ENCODE measurements at places on chromosomes 11 and 22.
A peak's percentile ranks its signal among the peaks of the same experiment; 100 is the strongest.

- peak; percentile 9 for DNase-seq
These were observed 57.6 kb downstream of the TSPAN18 start for GRCh38 chr11:44784436-44784760.

- no peak for DNase-seq
These were observed 41.3 kb upstream of the TUB start for GRCh38 chr11:8039530-8040260.

DNA sequence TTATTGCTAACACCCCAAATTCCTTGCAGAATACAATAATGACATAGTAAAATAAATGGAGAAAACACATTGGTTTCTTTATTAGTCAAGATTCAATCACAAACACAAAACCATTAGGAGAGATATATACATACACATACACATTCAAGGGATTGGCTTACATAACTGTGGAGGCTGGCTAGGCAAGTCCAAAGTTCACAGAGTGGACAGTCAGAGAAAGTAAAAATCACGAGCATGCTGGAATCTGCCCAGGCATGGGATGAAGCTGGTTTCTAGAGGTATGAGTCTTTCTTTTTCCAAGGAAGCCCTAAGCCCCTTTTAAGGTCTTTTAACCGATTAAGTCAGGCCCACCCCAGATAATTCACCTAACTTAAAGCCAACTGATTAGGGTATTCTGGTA is 13.6 kb upstream of the OR56B1 start:
- no peak for DNase-seq

GRCh38 chr22:31103899-31104694 is 3.3 kb downstream of the SELENOM start:
- no peak for DNase-seq

- peak; percentile 42 for DNase-seq
These were observed 144.6 kb downstream of the NECTIN1 start for GRCh38 chr11:119584193-119585042.

- DNase-seq, result peak; percentile 96
These were observed at the start of gene CCDC86 for GRCh38 chr11:60841797-60842667. TSS of gene CCDC86 (plus strand) at chr11:60842113. CDS start at chr11:60842125, 12 bp downstream.

DNA sequence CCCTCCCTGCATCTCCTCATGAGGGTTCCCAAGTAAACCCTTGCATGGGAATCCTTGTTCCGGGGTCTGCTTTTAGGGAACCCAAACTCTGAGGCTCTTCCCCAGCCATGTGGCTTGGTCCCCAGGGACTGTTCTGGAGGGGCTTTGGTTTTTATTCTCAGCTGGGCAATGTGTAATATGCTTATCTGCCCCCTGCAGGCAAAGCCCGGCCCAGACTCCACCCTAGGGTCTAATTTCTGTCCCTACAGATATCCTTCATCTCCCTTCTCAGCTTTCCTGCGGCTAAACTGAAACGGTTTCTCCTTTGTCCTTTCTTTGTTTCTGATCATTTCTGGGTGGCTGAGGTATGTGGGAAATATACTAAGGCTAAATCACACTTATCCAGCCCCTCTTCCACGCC is 37.1 kb downstream of the TST start:
- DNase-seq, result no peak

DNA sequence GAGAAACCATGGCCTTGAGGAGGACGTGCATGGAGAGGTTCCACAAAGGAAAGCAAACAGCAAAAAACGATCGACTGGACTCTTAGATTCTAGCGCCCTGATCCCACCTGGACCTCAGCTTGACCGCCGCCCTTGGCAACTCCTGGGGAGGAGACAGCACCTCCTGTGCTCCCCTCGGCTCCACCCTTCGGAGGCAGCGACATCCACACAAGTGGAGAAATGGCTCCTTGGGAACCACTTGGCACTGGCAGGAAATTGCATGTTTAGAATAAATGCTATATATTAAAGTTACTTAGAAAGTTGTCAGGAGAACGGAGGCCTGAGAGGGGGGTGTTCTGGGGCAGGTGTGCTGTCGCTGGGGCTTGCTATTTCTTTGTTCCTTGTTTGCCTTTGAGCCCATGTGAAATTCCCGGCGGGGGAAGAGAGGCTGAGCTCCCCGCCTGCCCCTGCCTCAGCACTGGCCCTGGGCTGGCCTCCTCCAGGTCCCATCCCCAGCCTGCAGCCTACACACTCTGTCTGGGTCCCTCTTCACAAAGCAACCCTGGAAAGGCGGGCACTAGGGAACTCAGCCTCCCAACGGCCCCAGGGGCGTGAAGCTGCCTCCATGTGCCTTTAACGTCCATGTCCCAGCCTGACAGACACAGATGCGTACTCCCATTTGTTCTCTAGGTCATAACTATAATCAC is 395.3 kb downstream of the BRD1 start:
- no peak for DNase-seq

DNA sequence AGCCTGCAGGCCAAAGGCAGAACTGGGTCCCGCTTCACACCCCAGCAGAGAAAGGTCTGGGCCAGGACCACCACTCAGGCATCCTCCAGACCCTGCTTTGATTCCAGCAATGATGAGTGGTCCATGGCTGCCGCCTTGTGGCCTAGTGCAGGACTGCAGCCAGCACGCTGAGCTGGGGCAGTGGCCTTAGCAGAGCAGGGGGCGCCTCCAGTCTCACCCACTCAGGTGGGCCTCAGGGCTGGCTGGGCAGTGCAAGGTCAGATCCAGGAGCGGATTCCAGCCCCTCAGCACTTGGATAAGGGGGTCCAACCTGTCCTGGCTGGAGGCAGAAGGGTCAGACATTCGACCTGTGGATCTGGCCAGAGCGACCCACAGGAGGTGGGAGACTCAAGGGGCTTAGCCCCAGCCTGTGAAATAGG is 9.6 kb upstream of the PDE2A start:
- DNase-seq, result peak; percentile 42

DNA sequence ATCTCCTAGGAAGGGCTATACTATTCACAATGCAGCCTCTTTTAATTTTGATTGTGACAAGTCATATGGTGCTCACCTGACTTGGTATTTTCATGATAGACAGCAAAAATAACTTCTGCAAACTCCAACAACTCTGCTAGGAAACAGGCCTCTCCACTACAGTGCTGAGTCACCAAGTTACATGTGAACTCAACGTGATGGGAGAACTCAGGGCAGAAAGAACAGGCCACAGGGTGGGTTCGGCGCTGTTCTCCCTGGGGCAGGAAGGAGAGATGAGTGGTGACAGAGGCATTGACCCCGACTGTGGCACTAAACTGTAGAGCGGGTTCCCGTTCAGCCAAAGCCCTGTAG is 76.6 kb upstream of the UCP3 start:
- peak; percentile 75 for DNase-seq

GRCh38 chr22:48738204-48738980 is 1089.3 kb downstream of the BRD1 start:
- no peak for DNase-seq

- DNase-seq, result no peak
These were observed 15.3 kb downstream of the BPIFC start for GRCh38 chr22:32448980-32449379.

GRCh38 chr22:39917197-39917643 is 16.3 kb downstream of the GRAP2 start:
- no peak for DNase-seq

GRCh38 chr11:66562275-66562674 is 6.1 kb downstream of the CTSF start:
- DNase-seq, result no peak

- no peak for DNase-seq
These were observed 2.1 kb upstream of the OR4X1 start for GRCh38 chr11:48261600-48261999.

- peak; percentile 68 for DNase-seq
These were observed 55.7 kb downstream of the MYH9 start for GRCh38 chr22:36331912-36332622.

- no peak for DNase-seq
These were observed 444.4 kb downstream of the BUD13 start for GRCh38 chr11:116328391-116328790.

- no peak for DNase-seq
These were observed 75.0 kb downstream of the TIMP3 start for GRCh38 chr22:32876516-32876915.

GRCh38 chr11:70458736-70459135 is 60.4 kb downstream of the CTTN start:
- no peak for DNase-seq

DNA sequence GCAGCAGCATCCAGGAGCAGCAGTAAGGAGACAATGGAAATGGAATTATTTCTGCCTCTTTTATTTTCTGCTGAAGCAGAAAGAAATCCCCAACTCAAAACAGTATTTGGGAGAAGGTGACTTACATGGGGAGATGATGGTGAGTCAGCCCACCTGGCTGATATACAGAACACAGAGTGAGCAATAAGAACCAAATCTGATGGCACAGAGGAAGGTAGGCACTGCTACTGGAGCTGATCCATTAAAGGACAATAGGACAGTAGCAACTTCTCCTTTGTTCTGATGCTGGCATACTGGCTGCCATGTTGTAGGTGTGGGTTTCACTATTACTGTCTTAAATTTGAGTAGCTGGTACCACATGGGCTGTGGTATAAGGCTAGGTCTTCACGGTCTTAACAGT is 45.2 kb downstream of the CLPB start:
- no peak for DNase-seq

GRCh38 chr11:110988671-110989070 is 256.9 kb upstream of the POU2AF2 start:
- DNase-seq, result no peak

GRCh38 chr11:66912361-66912760 is 45.8 kb downstream of the PC start:
- DNase-seq, result no peak

DNA sequence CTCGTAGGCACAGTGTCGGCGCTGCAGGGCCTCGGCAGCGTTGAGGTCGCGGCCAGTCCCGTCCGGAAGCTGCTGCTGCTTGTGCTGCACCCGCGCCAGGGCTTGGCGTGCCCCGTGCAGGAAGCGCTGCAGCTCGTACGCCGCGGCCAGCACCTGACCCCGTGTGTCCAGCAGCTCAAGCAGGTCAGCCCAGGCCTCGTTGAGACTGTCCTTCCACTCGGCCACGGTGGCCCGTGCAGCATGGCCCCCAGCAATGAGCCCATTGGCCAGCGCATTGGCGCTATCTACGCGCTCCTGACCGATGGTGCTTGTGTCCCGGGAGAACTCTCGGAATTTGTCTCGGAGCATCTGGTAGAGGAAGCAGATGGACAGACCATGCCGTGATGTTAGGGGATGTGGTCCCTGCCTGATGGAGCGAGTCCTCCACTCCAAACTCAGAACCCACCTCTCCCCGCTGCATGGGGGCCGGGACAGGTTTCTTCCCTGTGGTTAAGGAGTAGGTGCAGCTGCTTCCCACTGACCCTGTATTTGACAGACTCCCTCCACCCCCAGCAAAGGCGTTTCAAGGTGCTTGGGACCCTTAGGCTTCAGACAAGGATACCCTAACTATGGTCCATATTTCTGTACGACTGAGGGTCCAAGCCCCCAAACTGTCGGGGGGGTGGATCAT is 13.8 kb upstream of the RBM4B start:
- no peak for DNase-seq

GRCh38 chr22:41699264-41700107 is at the start of gene MEI1:
TSS of gene MEI1 (plus strand) at chr22:41699503. CDS start at chr22:41699539, 36 bp downstream.
- DNase-seq, result peak; percentile 73

- no peak for DNase-seq
These were observed 18.0 kb downstream of the WNT7B start for GRCh38 chr22:45958971-45959370.

GRCh38 chr11:56849852-56850251 is 101.4 kb upstream of the OR9G4 start:
- DNase-seq, result no peak

- DNase-seq, result no peak
These were observed 407.8 kb downstream of the ETS1 start for GRCh38 chr11:128179512-128179911.

DNA sequence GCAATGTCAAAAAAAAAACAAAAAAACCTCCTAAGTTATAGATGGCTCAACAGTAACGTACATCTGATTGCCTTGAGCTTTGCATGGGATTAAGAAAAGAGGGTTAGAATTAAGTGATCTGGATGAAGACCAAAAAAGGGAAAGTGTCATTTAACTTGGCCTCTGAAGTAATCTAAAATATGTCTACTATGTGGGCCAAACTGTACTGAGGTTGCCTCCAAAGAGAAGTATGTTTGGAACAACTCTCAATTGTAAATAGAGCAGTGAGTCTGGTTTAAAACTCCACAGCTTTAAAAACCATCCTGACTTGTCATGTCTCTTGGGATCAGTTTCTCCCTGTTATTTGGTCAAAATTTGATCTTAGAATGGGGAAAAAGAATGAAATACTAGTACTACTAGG is 11.6 kb upstream of the RTCB start:
- DNase-seq, result no peak

DNA sequence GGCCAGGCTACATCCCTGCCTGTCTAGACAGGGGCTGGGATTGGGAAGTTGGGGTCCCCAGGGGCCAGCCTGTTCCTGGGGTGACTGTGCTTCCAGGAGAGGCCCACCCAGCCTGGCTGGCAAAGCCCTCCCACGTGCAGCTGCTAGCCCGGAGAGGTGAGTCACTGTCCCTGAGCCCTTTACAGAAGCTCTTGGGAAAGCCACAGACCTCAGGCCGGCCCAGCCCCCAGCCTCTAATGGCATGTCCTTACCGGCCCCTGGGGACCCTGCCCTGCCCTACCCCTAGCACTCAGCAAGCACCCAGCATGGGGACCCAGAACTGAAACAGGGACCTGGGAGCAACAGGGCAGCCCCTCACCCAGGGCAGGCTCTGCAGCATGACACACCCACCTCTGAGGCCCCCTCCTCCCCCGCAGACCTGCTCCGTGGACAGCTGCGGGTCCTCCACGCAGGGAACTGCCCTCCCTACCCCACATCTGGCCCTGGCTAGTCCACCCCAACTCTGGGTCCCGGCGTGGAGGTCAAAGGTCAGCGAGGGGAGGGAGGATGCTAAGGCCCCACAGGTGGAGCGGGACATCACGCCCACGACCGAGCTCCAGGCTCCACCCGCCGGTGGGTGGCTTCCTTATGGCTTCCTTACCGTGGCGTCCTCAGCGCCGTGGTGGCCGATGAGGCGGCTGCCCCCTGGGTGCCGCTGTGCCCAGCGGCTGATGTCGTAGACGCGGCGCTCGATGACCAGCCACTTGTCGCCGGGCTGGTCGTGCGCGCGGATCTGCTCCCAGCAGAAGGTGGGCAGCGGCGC is 615 bp downstream of the FADS3 start:
- DNase-seq, result peak; percentile 66

DNA sequence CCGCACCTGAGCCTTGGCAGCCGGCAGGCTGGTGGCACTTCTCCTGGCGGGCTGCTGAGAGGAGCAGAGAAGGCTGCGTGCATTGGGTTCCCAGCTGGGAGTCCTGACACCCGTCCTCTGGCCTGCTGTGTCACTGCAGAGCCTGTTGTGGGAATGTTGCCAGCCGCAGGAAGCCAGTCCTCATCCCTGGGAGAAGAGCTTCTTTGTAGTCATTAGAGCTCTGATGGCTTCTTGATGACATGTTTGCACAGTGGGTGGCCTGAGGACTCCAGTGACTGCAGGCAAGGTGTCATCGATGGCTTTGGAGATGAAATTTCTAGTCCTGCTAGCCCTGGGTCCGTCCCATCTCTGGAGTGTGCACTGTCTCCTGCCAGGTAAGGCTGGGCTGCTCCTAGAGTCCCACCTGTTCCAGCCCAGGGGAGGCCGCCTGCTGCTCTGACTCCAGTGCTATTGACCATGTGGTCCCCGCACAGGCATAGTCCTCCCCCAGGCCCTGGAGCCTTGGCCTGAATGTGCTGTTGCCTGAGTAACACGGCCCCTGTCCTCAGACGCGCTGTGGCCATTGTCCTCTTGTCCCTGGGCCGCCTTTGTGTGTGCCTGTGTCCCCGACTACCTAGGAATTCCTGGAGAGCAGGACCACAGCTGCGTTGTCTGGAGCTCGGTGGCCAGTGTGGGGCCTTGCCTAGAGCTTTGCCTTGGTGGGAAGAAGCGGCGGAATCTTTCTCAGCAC is 129.2 kb downstream of the CACNA1I start:
- DNase-seq, result no peak

GRCh38 chr22:17138513-17138912 is 17.4 kb upstream of the TMEM121B start:
- DNase-seq, result no peak

All from inflammatory macrophage (primary cell).